Fibroblast of villous mesenchyme (primary cell): ENCODE measurements at places on chromosomes 6 and 20. TPM values are rescaled to one million over a fixed set of nuclear protein-coding genes. Genes with fewer than 3 reads are reported as not detected.

ZFP57 gene
- 0.32 TPM in 1 of 2 replicates, not detected in the other for total RNA-seq

TRIM26 gene
- total RNA-seq = 20.9 and 21.2 TPM in 2 replicates

PTK6 gene
- total RNA-seq = under 0.01 TPM in 2 replicates

SLC16A10 gene
- total RNA-seq = not detected in 2 replicates

RAET1G gene
- total RNA-seq = 1.3 TPM in 2 replicates

HNF4A gene
- total RNA-seq = not detected in 2 replicates

DNA sequence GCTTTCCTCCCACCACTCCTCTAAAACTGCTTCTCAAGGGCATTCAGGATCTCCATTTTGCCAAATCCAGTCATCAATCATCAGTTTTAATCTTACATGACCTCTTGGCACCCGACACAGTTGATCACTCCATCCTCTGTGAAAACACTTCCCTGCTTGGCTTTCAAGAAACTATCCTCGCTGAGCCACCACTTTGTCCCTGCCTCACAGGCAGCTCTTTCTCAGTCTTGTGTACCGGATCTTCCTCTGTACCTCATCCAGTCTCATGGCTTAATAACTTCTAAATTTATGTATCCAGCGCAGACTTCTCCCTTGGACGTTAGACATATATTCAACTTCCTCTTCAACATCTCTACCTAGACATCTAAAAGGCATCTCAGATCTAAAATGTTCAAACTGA lies 89.9 kb downstream of the BTBD9 start:
- DNase-seq = no peak

GRCh38 chr6:125009578-125009977 lies 47.3 kb downstream of the RNF217 start:
- peak; percentile 63 for DNase-seq

DNA sequence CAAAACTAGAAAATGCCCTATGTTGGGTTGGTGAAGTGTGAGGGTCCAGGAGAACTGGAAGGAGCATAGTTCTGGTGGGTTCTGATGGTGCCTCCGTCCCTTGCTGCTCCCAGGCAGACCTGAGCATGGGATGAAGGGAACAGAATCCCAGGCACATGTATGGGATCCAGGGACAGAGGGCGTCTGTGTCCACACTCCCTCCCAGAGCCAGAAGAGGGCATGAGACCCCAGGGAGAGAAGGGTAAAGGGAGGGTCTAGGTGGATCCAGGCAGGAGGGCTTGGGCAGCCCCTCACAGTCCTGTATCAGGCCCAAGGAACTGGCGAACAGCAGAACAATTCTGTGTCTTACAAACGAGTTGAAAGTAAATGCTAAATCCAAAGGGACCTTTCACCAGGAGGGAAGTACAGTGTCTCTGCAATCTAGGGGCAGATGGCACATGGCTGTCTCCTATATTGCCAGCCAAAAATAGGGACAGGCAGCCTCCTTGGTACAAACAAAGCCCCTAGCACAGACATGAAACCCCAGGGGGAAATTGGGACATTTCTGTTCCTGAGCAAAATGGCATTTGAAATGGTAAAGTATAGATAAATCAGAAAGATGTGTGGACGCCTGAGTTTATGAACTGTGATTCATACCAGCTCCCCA lies 2.5 kb upstream of the BPIFA1 start:
- DNase-seq = no peak

GRCh38 chr20:41436679-41437078 lies 70.1 kb upstream of the EMILIN3 start:
- peak; percentile 92 for DNase-seq

GRCh38 chr6:107780226-107780625 lies 43.9 kb downstream of the SCML4 start:
- DNase-seq = no peak

GRCh38 chr6:169890901-169891300 lies 139.5 kb downstream of the ERMARD start:
- DNase-seq = no peak

GRCh38 chr6:156731396-156731795 lies 45.8 kb upstream of the ARID1B start:
- DNase-seq = peak; percentile 7

DNA sequence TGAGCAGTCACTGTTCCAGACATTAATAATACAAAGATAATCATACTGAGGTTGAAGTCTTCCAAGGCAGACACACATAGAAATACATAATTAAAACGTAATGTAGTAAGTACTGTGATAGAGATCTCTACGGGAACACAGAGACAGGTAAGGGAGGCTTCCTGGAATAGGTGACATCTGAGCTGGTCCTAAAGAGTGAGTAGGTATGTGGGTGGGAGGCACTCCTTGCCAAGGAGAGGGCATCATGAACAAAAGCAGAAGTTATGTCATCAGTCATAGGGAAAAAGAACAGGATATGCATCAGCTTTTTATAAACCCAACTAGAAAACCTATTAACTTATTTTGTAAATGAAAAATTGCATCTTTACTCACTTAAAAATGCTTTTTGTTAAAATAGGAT lies 110.0 kb downstream of the MAP7 start:
- DNase-seq = no peak

- no peak for DNase-seq
Measured at GRCh38 chr6:110287462-110288341, 70.4 kb downstream of the METTL24 start.

DNA sequence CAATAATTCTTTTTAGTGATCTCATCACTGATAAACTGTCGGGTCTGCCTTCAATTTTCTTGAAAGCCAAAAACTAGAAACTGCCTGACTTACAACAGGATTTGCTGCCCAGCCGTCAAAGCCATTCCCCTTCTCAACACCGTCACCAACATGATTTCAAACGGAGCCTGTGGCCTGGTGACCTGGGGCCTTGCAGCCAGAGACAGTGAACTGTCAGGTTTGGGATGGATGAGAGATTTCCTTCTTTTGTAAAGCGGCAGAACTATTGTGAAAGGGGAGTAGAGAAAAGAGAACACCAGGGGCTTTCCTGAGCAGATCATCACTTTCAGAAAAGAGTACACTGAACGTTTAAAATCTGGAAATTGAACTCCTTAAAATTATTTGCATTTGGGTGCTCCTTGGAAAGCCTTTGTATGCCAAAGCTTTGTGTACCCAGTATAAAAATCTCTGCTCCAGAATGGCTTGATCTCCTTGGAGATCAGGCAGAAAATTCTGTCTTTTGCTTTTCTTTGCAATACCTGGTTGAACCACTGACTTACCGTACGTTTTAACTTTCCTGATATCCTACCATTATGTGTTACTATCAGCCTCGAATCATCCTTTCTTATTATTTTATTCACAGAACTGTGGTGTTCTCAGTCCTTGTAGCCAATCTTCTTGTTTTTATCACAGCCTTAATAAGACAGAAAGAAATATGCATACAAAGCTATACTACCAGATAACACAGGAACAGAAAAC lies 125.2 kb downstream of the PACRG start:
- no peak for DNase-seq

GRCh38 chr20:1895674-1896483 lies 672 bp downstream of the SIRPA start:
- no peak for DNase-seq

DNA sequence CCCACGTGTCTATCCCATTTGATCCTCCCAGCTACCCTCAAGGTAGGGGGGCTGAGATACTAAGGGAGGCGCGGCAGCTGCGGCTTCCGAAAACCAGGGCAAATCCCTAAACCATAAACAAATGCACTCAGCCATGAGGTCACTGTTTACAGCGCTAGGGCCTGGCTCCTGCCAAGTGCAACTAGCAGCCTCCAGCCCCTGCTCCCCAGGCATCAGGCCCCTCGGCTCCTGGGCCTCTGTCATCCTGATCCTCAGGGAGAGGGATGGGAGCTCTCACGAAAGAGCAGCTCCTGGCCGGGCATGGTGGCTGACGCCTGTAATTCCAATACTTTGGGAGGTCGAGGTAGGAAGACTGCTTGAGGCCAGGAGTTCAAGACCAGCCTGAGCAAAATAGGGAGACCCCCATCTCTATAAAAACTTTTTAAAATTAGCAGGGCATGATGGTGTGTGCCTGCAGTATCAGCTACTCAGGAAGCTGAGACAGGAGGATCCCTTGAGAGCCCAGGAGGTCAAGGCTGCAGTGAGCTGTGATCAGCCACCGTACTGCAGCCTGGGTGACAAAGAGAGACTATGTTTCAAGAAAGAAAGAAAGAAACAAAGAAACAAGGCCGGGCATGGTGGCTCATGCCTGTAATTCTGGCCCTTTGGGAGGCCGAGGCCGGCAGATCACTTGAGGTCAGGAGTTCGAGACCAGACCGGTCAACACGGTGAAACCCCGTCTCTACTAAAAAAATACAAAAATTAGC lies 42.5 kb upstream of the TLDC2 start:
- peak; percentile 91 for DNase-seq

GRCh38 chr6:33694401-33694931 lies 17.0 kb downstream of the UQCC2 start:
- DNase-seq = peak; percentile 64

DNA sequence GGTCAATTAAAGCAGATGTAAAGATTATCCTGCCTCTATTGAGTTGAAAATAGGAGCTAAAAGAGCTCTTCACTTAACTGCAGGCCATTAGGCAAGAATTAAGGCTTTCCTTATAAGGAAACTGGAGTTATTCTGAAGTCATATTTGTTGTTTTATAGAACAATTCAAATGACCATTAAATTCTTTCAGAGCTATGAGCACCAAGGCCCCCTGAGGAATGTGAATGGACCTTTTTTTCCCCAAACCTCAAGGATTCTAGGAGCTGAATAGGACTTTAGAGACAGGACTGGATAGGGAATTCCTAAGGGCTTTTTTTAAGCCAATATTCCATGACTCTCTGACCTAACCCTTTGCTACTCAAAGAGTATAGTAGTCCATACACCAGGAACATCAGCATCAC lies 565.7 kb upstream of the BTBD3 start:
- DNase-seq = no peak

DNA sequence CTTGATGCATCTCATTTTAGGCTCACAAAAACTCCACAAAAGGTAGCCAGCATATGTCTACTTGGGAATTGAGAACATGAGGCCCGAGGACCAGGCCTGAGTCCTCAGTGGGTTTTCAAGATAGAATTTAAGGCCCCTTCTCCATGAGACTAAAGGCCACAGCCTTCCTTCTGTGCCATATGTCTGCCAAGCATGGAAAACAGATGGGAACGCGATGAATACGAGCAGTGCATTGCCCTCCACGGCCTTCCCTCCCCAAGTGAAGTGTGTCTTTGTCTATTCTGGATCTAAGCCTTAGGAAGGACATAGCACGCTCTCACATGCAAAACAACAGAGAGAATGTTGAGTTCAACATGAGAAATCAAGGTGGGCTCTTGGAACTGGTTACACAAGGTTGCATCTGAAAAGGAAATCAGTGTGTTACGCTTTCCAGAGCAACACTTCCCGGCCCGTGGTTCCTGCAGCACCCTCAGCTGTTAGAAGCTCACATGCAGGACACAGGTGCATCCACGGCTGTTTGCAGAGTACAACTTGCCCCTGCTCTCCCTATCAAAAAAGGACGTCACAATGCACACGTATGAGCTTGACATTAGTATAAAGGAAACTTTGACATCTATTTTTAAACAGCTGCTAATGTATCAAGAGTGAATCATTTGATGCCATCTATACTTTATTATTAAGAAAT lies 229.9 kb downstream of the NRN1 start:
- DNase-seq = no peak

DNA sequence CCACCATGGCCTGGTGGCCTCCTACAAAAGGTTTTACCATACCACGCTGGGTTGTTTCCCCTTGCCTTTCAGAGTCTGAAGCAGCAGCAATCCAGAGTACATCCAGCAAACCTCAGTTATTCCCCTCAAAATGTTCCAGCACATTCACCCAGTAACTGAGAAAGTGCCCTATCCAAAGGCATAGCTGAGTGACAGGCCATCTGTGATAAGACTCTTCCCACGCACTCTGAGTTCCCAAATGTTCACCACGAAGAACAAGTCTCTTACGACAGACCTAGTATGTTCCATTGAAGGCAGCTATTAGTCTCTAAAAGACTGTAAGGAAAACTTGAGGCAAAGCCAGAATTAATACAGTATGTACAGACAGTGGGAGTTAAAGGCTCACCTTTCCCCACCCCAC lies 31.6 kb upstream of the C20orf144 start:
- DNase-seq = no peak

DNA sequence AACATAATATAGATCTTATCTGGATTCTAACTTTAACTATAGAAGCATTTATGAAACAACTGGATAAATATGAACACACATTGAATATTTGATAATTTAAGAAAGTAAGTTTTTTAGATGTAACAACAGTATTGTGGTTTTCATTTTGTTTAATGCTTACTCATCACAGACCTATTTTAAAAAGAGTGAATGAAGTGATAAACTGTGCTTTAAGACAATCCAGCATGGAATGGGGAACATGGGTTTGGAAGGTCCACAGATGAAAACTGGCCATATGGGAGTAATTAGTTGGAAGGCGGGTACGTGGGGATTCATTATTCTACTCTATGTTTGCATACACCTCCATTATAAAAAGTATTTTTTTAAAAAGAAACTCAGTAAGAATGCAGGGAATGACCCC lies 21.2 kb downstream of the EPB41L2 start:
- no peak for DNase-seq

GRCh38 chr20:38229376-38230252 lies 30.9 kb downstream of the KIAA1755 start:
- peak; percentile 50 for DNase-seq

DNA sequence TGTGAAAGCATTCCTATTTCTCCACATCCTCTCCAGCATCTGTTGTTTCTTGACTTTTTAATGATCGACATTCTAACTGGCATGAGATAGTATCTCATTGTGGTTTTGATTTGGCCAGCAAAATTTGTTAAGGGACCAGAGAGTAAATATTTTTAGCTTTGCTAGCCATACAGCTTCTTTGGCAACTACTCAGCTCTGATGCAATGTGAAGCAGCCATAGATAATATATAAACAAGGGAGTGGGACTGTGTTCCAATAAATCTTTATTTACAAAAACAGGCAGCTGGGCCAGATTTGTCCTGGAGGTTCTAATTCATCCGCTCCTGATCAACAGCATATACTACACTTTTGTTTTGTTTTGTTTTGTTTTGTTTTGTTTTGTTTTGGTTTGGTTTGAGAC lies 202.9 kb downstream of the ZNF217 start:
- DNase-seq = peak; percentile 69

GRCh38 chr6:90049295-90049694 lies 155.0 kb downstream of the GJA10 start:
- no peak for DNase-seq
